Epithelial cell of proximal tubule (primary cell): ENCODE measurements at places on chromosomes 7 and 10.

DNA sequence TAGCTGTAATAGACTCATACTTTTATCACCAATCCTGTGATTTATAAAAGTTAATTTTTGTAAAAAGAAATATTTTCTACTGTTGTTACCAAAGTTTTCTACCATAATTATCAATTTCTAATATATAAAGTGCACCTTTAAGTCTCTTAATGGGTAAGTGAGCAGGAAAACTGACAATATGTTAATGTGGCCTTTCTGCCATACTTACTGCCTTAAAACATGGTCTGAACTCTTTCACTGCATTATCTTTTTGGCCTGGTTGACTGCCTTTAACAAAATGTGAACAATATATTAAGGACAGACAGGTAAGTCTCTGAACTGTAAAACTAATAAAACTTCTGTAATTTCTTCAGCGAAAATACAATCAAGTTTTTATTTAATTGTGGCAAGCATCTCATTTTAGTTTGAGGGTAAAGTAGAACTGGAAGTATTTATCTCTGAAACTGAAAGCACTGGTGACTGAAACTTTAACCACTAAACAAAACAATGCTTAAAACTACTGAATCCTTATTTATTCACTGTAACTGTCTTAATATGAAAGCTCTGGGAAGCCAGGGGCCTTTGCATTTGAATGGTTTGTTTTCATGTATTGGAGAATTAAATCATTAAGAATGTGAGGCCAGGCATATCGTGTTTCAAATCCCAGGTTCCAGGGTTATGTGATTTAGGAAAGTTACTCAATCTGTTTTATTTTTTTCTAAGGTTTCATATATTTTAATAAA lies 948.8 kb upstream of the POT1 start:
- no peak for DNase-seq

DNA sequence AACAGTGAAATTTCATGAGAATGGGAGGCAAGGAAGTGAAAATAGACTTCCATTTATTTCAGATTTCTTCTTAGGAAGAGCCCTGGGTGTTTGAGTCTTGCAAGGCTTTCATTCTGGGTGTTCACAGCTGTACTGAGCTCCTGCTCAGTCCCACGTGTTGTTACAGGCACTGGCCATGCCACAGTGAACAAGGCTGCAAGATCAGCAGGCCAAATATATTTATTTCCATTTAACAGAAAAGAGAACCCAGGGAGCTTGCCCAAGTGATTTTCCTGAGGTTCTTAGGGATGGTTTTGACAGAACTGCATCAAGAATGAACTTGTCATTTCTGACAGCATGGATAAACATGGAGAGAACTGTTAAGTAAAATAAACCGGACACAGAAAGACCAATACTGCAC lies 54.5 kb upstream of the CD36 start:
- no peak for DNase-seq

DNA sequence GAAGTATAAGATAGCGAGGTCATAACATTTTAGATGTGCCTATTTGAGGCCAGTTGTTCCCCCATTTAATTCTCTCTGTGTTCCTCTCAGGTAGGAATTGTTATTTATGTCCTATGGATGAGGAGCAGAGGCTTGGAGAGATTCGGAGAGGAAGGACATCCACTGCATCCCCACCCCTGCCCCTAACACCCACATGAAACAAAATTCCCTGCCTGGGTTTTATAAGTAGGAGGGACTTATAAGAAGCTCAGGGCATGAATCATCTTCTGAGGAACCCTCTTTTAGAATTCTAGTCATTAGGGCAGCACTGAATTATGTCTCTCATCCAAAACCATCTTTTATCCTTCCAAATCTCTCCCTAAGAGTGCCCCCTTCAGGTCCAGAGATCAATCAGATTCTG lies 5.0 kb downstream of the CHAT start:
- DNase-seq: no peak

GRCh38 chr10:17861760-17862159 lies 52.6 kb downstream of the MRC1 start:
- no peak for DNase-seq

DNA sequence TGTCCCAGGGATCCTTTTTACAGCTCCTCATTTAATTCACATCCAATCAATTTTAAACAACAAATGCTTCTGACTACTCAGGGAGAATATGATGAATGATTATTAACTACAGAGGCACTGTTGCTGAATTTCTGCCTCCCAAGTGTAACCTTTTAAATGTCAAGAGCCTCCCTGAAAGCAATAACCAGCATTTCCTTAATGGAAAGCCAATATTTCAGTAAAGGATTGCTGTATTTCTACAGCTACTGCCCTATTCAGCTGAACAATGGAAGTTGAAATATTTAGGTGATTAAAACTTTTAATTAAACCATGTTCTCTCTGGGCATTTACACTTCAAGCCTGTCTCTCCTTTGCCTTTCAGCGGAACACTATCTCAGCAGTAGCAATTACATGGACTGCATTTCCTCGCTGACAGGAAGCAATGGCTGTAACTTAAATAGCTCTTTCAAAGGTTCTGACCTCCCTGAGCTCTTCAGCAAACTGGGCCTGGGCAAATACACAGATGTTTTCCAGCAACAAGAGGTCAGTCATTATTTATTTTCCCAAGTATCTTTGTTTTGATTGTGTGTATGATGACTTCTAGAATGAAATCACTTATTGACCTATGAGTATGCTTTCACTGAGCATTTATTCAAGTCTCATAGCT lies 304.7 kb downstream of the BICC1 start:
- no peak for DNase-seq

DNA sequence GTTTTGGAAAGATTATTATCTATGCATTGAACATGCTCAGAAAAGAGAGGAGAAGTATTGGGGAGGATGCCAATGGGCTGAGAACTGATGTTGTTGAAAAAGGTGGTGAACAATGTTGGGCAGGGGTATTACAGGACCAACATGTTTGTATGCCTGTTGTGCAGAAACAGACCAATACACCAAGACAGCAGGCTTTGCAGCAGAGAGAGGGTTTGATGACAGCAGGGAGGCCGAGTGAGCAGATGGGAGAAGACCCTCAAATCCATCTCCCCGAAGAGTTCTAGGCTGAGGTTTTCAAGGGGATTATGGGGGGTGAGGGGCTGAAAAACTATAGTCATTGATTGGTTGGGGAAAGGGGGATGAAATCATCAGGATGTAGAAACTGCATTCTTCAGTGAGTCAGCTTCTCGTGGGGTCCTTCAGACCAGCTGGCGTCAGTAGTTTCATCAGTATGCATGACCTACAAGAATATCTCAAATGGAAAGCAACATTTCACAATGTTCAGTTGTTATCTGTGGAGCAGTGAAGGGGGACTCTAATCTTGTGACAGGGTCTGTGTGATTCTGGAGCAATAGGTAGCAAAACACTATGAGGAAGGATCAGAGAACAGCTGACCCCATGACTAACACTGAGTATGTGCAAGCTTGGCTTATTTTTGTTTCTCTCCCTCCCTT lies 167.8 kb downstream of the BAMBI start:
- DNase-seq: no peak

- DNase-seq: no peak
These were observed 8.5 kb downstream of the CNOT4 start for GRCh38 chr7:135501402-135501801.

DNA sequence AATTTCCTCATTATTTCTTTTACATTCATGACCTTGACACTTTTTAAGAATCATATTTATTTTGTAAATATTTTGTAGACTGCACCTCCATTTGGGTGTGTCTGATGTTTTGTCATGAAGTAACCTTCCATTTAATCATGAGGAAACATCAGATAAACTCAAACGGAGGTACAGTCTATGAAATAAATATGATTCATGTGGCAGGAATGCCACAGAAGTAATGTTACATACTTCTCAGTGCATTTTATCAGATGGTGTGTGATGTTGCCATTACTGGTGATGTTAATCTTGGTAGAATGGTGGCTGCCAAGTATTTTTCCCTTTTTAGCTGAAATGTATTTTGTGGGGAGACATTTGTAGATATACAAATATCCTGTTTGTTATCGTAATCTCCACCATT lies 64.9 kb downstream of the ZNF37A start:
- no peak for DNase-seq

DNA sequence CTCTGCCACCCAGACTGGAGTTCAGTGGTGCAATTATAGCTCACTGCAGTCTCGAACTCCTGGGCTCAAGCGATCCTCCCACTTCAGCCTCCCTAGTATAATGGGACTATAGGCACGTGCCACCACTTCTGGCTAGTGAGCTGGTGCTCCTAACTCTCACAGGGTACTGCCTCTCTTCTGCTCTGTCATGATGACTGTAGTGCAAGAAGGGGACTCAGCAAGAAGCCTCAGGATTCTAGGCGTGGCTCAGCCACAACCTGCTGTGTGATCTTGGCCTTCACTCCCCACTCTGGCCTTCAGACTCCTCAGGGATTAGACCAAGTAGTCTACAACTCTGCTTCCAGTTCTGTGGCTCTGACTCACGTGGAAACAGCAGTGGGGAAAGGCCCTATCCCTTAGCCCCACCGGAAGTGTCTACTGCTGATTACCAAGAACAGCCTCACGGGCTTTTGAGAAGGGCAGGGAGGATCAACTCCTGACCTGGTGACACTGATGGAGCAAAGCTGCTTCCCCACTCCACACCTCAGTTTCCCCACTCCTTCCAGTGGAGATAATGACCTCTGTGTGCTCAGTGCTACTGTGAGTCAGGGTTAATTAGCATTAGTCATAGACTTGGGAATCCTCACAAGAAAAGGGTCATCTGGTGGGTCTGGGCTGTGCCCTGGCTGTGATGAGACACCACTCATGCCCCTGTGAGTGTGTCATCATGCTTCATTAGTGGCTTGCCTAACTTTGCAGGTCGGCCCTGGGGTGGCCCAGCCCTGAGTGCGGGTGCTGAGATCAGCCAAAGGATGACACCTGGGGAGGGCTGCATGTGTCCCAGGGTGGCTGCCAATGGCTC lies 41.1 kb downstream of the ZC3HC1 start:
- peak; percentile 91 for DNase-seq

GRCh38 chr7:26567266-26567665 lies 275.6 kb downstream of the SNX10 start:
- no peak for DNase-seq

DNA sequence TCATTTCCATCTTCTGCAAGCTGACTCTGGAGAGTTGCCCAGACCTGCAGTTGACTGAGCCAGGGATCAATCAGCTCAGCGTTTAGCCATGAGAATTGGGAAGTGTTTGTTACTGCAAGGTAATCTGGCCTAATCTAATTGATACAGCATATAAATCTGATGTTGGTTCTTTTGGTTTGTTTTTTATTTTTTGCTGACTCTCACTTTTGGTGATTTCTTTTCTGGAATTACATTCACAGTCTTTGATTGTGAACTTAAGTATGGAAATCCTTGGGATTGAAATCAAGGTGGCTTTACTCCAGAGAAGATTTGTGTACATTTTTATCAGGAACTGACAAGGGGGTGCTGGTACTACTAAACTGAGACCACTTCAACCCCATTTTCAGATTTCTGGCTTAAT lies 1.7 kb upstream of the GIMAP6 start:
- no peak for DNase-seq

GRCh38 chr7:44965937-44966730 lies 12.7 kb downstream of the MYO1G start:
- no peak for DNase-seq

DNA sequence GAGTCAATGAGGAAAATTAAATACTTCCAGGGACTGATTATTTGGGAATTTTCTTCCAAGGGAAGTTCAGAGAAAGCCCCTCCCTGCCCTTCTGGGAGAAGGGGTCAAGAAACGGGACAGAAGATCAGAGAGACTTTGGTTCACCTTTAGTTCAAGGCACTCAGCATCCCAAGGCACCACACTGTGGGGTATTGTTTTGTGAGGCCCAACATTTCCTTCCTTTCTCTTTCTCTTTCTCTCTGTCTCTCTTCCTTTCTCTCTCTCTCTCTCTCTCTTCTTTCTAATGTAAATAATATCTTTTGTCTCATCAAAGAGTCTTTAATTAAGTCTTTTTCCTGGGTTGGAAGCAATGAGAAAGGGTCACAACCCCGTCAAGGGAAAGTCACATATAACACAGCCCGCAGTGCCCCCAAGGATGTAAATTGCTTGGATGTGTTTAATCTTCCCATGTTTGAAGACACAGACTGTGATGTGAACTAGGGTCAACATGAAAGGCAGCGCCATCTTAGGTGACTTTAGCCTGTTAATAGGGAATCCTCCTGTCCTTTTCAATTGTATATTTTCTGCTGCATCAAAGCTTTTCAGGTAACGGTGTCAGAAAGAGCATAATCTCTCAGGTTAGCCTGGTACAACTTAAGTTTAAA lies 983.3 kb upstream of the C7orf33 start:
- no peak for DNase-seq

GRCh38 chr10:128211953-128212727 lies 85.9 kb upstream of the MKI67 start:
- no peak for DNase-seq

DNA sequence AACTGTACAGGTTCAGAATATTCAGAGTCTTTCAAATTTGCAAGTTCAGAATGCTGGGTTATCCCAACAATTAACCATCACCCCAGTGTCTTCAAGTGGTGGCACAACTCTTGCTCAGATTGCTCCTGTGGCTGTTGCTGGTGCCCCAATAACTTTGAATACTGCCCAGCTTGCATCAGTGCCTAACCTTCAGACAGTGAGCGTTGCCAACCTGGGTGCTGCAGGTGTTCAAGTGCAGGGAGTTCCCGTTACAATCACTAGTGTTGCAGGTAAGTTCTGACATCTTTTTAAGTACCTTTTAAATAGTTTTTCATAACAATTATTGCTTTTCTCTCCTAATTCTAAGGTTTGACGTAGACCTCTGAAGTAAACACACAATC lies 2.7 kb downstream of the SP4 start:
- no peak for DNase-seq

DNA sequence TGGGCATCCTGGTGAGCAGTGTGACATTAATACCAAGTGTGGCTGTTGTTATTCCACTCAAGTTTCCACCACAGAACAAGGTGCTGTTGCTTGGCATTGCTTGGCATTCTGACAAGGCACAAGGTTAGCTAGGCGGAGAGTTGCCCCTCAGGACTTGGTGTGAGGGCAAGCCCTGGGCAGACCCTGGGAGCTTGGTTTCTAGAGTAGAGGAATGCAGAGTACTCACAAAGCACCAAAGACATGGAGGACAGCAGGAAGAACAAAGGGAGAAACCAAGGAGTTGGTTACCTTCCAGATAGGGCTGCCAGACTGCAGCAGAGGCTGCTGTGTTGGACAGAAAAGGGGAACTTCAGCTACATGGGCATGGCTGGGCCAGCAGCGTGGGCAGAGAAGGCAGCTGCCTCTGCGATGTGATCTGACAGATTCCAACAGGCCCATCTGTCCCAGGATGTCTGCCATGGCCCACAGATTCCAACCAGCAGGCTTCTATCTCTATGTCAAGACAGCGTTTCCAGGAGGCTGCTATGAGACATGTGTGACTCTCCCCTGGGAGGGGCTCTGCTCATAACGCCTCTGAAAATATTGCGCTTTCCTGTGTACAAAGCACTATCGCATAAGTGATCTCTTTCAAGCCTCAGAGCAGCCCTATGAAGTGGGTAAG lies 1.8 kb downstream of the GOLGA7B start:
- no peak for DNase-seq

GRCh38 chr10:13917791-13918190 lies 331.0 kb downstream of the PRPF18 start:
- no peak for DNase-seq
